Activated T-helper 17 cell treated with anti-CD3 and anti-CD28 coated beads, Interleukin-2, amount 50 U/mL, for 72 hours (primary cell): ENCODE measurements at places on chromosomes 6 and 20. TPM values are rescaled to one million over a fixed set of nuclear protein-coding genes. Genes with fewer than 3 reads are reported as not detected.

GRCh38 chr6:128131566-128131965, 230.7 kb upstream of the THEMIS start:
- ATAC-seq, result no peak

DNA sequence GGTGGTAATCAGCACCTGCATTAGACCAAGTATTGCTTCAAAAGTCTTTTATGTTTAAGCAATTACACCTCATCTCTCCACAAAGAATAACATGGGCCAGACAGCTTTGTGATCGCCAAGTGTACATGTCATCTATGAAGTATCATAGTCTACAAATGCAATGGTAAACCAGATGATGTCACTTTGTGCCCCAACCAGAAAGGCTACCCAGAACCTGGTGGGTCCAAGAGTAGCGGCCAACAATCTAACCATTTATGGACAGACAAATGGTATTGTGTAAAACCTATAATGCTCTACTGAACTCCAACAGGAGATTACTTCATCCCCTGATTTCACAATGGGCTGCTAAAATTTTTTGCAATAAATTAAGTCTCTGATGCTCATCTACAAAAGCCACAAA, 295.9 kb downstream of the GMDS start:
- ATAC-seq, result no peak

DNA sequence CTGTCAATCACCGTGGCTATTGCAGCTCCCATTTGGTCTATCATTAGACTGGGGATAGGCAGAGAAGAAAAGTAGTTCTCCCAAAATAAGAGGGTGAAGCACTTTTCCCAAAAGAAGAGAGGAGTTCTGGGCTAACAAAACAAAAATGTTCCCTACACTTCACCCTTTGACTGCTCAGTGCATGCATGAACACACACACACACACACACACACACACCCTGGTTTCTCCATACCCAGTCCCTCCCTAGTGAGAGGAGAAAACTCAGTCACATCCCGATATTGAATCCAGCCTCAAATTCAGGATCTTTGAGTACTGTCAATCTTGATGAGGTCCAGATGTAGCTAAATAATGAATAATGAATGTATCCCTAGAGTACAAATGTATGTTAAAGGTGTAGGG, 4.6 kb upstream of the TBPL1 start:
- ATAC-seq, result no peak

SIRPD gene
- not detected for total RNA-seq

- ATAC-seq, result no peak
These were observed 630.6 kb downstream of the GRIK2 start for GRCh38 chr6:102023977-102024657.
